ENCODE measurements at places on chromosomes 6 and 20.

DNA sequence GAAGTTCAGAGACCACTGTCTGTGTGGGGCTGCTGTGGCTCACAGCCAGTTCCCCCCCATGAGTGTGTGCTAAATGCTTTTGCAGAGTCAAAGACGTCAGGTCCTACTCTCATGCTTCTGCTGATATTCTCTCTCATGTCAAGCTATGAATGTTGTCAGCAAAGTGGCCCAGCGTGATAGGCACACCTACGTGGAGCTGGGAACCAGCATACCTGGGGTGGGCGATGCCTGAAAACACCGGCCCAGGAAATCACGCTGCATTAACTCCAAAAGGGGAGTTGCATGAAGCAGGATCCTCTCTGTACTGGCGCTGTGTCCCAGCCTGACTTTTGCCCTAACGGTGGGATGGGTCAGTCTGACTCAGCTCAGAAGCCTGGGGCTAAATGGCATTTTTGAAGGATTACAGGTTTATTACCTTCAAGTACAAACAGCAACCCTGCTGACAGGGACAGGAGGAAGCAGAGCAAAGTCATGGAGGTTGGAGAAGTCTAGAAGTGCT is 9.0 kb upstream of the MRPS10 start:
- no peak for DNase-seq

DNA sequence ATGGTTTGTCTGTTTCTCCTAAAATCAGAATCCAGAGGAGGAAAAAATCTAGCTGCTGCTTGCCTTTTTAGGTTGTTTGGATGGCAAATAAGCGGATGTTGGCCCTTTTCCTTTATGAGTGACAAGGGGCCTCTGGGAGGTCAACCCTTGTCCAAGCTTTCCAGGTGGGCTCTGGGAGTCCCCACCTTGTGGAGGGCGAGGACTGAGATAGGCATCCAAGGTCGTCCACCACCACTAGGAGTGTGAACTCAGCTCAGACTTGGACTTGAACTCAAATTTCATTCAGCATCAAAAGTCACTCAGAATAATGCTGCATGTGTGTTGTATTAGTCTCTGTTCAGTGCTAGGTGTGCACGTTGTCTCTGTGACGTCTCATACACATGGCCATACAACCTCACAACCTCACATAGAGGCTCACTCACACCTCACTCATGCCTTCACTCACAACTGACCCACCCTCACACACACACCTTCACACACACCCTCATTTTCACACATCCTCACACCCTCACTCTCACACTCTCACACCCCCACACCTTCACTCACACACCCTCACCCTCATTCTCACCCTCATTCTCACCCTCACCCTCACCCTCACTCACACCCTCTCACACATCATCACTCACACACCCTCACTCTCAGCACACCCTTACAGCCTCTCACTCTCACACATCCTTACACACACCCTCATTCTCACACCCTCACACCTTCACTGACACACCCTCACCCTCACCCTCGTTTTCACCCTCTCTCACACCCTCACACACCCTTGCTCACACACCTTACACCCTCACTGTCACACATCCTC is 18.0 kb downstream of the DYNLT1 start:
- no peak for DNase-seq

- no peak for DNase-seq
Observed at GRCh38 chr20:39588148-39588757, 626.1 kb downstream of the DHX35 start.

DNA sequence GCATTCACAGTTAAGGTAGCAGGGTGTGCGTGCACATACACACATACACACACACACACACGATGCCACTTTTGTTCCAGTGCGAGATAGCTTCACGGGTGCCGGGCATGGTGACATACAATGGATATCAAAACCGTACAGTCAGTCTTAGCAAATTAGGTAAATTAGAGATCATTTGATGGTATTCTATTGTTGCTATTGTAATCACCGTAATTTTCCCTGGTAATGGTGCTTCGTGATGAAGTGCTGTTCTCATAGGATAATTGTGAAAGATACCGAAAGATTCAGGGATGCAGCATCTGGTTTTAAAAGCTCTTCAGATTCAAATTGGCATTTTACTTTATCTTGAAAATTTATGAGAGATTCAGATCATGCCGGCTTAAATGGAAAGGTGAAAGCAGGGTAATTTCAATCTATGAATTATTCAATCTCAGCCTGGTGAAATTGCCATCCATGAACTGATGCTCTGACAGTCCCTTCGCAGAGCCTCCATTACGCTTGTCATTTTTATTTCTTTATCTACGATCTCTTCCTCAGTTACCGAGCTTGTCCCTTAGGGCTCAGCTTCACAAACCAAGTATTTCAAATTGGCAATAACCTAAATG is 71.3 kb upstream of the SOX4 start:
- no peak for DNase-seq

GRCh38 chr6:142265476-142265875 is 36.3 kb upstream of the ADGRG6 start:
- no peak for DNase-seq

GRCh38 chr20:51631011-51631950 is 88.8 kb upstream of the NFATC2 start:
- no peak for DNase-seq

DNA sequence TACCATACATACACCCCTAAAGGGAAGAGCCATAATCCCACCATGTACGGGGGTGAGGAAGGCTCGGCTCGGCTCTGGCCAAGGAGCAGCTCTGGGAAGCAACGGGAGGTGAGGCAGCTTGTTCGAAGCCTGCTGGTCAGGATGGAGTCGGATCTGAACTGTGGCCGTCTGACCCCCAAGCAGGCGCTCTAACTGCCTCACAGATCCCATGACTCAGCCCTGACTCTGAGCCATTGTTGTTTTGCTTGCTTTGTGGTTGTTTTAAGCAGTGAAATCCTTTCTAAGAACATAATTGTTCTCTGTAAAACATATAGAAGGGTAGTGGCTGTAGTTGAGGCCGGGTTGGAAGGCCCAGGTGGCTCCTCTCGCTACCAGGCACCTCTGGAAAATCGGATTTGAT is 10.9 kb downstream of the C6orf132 start:
- DNase-seq = no peak

GRCh38 chr6:128690063-128690462 is 169.7 kb upstream of the PTPRK start:
- no peak for DNase-seq

GRCh38 chr6:22083119-22083518 is 213.7 kb downstream of the PRL start:
- no peak for DNase-seq

- DNase-seq = peak; percentile 82
Observed at GRCh38 chr20:36173451-36173933, 19.0 kb downstream of the EPB41L1 start.

DNA sequence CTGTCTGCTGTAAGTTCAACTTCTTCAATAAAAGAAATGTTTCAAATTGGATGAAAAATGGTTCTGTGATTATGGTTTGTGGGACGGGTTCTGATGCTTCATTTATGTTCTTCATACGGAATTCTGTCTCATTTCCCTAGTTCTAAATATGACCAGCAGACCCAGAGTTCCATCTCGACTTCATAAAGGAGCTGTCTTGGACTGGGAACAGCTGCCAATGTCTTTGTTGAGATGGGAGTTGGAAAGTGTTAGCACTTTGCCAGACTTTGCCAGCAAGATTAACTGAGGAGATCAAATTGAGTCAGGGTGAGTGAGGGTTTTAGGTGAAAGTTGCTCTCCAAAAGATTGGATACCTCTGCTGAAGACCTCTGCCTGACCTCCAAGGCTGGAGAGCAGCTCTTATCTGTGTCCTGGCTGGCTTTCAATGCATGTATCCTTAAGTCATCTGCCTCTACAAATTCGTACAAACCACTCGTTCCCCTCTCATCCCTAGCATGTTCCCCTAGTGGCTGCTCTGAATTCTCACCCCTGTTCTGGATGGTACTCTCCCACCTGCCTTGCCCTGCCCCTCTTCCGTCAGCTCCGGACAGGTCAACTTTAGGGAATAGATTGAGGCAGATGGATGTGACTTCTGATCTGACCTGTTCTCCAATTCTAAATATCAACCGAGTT is at the start of gene EFCAB8:
TSS of gene EFCAB8 (plus strand) at position 223 of the 672 bp plus-strand sequence. CDS start 4,870 bp downstream, outside the sequence.
- no peak for DNase-seq

DNA sequence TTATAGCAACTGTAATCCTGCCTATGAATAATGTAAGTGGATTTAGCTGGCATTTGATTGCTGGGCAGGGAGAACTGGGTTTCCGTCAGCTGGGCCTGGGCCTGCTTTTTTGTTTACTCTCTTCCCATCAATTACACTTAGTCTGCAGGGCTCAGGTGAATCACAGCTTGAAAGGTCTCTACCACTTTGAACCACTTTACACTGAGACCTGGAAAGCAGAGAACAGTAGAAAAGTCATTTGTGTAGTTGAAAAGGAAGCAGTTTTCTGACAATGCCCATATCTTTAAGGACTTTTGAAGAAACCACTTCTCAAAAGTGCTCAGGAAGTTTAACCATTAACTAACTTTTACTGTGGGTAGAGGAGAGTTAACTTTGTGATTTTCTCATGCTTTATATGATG is 315.4 kb upstream of the SASH1 start:
- DNase-seq = no peak

DNA sequence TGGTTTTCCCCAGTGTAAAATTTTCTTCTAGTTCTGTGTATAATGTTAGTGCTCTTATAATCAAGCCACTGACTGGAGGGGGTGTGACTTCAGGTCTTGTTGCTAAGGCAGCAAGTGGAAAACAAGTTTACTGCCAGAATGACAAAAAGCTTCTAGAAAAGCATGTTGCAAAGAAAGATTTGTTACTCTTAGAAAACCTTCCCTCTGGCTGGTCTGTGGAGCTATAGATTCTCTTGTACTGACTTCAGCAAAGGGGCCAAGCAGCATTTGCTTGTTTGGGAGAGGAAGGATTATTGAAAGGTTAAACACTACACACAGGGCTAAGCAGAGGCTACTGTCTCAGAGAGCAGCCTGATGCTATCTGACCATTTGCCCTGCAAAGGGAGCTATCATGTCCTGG is 288.8 kb downstream of the BTBD9 start:
- no peak for DNase-seq

GRCh38 chr20:2919518-2920245 is 46.4 kb downstream of the PTPRA start:
- DNase-seq = no peak

GRCh38 chr6:116400328-116400727 is 29.6 kb downstream of the DSE start:
- DNase-seq = no peak

DNA sequence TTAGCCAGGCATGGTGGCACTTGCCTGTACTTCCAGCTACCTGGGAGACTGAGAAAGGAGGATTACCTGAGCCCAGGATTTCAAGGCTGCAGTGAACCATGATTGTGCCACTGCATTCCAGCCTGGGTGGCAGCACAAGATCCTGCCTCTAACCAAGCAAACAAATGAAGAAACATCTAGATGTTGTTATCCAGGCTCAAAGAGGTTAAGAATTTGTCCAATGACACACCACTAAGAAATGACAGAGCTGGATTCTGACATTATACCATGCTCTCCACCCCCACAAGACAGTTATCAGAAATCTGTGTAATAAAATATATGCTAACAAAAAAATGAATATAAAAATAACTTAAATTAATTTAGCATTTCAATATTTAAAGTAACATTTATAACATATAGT is 925.5 kb upstream of the SLC35B3 start:
- DNase-seq = no peak

DNA sequence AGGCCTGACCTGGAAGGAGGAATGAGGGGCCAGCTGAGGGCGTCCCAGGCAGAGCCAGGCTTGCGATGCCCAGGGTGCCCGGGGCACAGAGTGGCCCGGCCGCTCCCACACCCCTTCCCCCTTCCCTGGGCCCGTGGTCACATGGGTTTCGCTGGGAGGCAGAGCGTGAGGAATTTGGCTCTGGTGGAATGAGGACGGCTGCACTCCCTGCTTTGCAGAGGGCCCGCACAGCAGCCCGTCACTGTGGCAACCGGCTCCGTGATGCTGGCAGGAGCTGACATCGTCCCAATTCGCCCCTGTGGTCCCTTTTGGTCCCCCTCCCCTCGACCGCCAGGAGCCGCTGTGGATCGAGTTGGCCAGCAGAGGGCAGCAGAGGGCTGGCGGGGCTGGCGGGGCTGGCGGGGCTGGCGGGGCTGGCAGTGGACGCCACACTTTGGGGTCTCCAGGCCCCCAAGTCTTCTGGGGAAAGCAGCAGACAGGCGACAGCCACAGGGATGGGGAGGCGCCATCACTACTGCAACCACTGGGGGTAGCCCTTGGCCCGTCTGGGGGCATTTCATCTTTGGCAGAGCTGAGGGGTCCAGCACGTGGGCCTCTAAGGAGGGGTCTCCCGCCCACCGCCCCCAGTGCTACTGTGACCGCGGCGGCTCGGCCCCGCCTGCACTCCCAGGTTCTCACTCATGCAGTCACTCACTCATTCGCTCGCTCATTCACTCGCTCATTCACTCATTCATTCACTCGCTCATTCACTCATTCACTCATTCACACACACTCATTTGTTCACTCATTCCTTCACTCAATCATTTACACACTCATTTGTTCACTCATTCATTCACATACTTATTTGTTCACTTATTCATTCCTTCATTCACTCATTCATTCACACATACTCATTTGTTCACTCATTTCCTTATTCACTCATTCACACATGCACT is 49.7 kb upstream of the BHLHE23 start:
- peak; percentile 69 for DNase-seq

- peak; percentile 17 for DNase-seq
Observed at GRCh38 chr6:33797626-33798342, 6.0 kb downstream of the MLN start.

GRCh38 chr6:79630883-79631692 is at the start of gene SH3BGRL2:
TSS of gene SH3BGRL2 (plus strand) at chr6:79631329. CDS start at chr6:79631462, 133 bp downstream.
- DNase-seq = peak; percentile 82

- no peak for DNase-seq
Observed at GRCh38 chr6:157025437-157025836, 248.3 kb downstream of the ARID1B start.
